ENCODE measurements at places on chromosomes 12 and 14.

DNA sequence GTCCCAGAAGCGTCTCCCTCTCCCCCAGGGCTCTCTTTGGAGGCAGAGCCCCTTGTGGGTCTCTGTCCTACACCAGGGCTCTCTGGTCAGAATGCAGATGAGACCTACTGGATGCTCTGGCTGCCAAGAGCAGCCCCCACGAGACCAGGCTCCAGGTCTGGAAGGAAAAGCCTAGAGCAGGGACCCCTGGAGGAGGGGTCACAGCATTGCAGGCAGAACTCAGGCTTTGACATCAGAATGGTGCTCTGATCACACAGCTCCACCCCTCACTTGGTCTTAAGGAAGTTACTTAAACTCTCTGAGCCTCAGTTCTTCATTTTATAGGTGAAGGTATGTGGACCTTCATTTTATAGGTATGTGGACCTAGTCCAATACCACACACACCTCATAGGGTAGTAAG lies 83.1 kb downstream of the ARL6IP4 start:
- DNase-seq = no peak

DNA sequence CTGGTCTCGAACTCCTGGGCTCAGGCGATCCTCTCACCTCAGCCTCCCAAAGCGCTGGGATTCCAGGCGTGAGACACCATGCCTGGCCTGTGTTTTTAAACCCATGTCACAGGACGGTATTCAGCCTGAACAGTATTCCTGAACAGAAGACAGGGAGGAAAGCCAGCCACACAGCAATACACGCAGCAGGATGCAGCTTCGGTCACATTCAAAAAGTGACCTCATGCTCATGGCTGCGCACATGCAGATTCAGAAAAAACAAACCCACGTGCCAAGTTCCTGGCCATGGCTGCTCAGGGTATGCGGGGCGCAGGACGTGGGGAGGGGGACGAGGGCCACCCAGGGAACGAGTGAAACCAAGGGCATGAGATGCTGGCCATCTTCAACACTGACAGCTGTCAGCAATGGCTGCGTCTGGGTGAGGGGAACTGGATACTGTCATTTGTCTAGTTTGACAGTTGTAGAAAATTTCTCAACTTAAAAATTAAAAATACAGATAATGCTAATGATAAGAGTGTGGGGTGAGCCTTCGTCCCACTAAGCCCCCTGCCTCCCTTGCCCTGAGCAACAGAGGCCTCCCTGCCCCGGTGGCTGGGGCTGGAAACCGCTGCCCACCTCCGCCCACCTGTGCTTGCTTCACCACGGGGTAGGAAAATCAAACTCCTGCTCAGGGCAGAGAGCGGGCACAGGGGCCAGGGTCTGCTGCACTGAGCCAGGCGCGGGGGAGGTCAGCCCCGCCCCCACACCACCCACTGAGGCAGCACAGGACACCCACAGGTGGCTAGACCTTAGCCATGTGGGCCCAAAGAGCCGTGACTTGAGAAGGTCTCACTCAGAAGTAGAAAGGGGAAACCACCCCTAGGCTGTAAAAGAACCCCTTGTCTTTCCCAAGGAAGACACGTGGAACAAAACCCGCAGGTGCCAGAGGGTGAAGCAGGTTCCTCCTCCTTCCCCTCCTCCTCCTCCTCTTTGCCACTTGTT lies 84.2 kb downstream of the SCARB1 start:
- no peak for DNase-seq

- peak; percentile 17 for DNase-seq
Measured at GRCh38 chr12:76883811-76884210, 5.0 kb upstream of the CSRP2 start.

DNA sequence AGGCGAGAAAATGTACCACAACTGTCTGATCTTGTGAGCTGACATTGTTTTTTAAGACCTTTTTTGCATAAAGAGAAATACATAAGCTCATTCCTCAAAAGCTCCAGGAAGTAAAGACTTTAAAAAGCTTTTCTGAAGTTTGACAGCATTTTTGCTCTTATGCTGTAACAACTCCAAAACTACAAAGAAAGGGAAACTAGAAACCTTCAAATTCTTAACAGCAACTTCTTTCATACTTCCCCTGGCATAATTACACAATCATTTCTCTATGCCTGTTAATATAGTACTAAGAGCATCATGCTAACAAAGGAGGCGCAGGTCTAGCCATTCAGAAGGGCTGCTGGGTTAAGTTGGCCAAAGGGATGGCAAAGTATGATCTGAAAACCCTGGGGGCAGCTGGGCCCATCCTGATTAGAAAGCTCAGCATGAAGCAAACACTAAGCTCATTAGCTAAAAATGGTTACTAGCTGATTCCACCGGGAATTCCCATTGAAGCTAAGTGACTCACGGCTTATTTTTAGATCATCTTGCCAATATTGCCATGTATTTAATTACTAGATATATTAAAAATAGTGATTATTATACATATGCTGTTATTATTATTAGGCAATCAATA lies 26.1 kb upstream of the ANP32D start:
- DNase-seq = no peak

DNA sequence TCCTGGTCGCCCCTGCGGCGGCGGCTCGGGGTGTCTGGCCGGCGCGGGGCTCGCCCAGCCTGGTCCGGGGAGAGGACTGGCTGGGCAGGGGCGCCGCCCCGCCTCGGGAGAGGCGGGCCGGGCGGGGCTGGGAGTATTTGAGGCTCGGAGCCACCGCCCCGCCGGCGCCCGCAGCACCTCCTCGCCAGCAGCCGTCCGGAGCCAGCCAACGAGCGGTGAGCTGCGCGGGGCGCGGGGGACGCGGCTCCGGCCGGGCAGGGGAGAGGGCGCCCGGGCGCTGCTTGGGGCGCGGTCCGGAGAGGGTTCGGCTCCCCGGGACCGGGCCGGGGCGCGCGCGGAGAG lies at the start of gene LGALS3:
Gene LGALS3 (plus strand): TSS at position 167 of the 342 bp plus-strand sequence. CDS start 8,122 bp downstream, outside the sequence.
- DNase-seq = no peak

DNA sequence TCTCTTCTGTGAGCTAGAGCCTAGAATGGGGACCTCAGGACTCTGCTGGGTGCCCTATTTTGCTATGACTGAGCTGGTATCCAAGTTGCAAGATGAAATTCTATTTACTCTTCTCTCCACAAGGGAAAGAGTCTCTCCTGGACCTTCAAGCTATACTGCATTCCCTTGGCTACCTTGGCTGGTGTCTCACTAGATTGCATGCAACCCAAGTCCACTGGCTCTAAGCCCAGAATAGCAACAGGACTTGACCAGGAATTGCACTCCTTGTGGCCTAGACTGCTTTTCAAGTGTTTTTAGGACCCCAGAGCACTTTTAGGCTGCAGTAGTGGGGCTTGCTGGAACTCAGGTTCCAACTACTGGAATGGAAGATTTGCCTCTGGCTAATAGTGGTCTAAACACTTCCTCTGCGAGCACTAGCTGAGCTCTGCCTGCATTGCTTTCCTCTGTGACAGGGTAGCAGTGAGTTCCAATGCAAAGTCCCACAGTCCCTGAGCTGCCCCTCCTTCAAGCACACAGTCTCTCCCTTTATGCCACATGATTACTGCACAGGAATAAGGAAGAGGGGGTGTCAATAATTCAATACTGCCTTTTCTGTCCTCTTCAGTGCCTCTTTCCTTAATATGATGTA lies 1009.1 kb upstream of the FLRT2 start:
- DNase-seq = no peak
